Panc1 (cell line): ENCODE measurements at places on chromosomes 2 and 18. TPM values are rescaled to one million over a fixed set of nuclear protein-coding genes. Genes with fewer than 3 reads are reported as not detected.

GRCh38 chr2:15049096-15049993 lies 416.8 kb downstream of the LRATD1 start:
- DNase-seq: no peak

DNA sequence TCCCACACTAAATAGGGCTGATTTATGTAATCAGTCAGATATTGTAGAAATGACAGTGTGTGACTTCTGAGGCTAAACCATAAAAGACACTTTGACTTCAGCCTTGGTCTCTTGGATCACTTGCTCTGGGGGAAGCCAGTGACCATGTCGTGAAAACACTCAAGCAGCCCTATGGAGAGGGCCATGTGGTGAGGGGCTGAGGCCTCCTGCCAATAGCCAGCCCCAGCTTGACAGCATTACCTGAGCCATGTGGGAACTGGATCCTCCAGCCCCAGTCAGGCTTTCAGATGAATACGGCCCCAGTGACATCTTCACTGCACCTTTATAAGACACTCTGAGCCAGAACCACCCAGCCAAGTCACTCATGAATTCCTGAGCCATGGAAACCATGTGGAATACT lies 20.8 kb downstream of the TNS1 start:
- no peak for DNase-seq

GRCh38 chr2:134002391-134002790 lies 251.5 kb upstream of the MGAT5 start:
- no peak for DNase-seq

GRCh38 chr2:58957188-58957840 lies 716.2 kb upstream of the FANCL start:
- DNase-seq: no peak

LIPG gene
- 92.0 TPM for total RNA-seq

DLGAP1 gene
- 1.8 TPM for total RNA-seq

DSG3 gene
- 0.03 TPM for total RNA-seq

DNA sequence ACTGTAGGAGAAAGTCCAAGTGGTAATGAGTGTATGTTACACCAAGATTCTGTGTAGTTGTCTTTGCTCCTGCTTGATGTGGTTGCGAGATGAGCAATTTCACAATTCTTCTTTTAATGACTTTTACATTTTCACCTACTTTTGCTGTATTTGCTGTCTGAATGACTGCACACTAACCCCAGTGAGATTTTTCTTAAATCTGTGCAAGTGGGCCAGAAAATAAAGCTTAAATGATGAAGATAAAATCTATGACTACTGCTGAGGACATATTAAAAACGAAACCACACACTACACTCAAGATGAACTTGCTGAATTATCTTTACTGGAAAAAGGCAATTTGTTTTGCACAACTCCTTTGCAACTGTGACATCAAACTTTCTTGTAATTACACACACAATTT lies 4.1 kb downstream of the LDAH start:
- no peak for DNase-seq

DNA sequence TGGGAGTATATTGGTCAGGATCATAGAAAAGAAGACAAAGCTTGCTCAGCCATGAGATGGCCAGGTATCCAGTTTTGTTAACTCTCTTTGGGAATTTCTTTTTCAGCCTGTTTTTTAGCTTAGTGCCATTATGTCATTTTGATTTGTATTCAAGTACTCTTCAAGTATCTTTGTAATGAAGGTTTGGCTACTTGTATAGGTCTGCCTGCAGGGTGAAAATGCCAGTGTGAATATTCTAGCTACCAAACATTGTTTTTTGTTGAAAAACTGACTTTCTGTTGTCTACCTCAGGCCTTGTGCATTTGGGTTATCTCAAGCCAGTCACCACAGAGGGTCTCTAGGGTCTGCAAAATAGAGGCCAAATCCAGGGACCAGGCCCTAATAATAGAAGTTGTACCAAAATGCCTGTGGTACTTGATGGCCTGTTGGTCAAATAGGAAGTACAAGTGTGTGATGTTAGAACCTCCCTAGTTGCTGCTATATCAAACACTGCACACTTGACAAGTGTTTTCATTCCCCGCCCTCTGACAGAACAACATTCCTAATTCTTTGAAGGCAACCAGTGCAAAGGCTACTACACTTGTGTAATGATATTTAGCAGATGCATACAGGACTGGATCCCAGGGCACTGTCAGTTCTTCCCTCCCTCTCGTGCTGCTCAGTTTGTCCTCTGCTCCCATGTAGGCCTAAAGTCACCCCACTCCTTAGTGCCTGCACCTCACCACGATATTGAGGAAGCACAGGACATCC lies 36.4 kb downstream of the RNMT start:
- no peak for DNase-seq

GRCh38 chr2:627340-627709 lies 49.9 kb downstream of the TMEM18 start:
- DNase-seq: no peak

GRCh38 chr2:133293544-133294353 lies 274.5 kb downstream of the NCKAP5 start:
- no peak for DNase-seq
